ENCODE measurements at places on chromosomes 2 and 18. TPM values are rescaled to one million over a fixed set of nuclear protein-coding genes. Genes with fewer than 3 reads are reported as not detected.

- DNase-seq: peak; percentile 66
Observed at GRCh38 chr2:108621087-108621559, 86.9 kb downstream of the LIMS1 start.

The ANKRD44 gene
- 243 TPM for total RNA-seq

DNA sequence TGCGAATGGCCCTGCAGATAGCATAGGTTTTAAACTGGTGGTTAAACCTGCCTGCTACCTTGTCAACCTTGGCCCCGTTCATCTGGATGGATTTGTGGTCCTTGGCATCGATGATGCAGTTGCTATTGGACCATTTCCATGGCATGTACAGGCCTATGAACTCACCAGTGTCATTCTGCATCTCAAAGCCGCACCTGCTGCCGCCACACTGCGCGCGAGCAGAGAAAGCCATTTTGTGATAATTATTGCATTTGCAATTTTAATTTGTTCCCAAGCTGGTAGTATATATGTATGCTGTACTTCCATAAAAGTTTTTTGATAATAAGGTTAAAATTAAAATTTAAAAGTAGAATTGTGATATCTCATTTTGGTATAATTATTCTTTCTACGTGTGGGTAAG, 94.8 kb upstream of the UXS1 start:
- no peak for DNase-seq

GRCh38 chr2:168526641-168527040, 70.6 kb downstream of the CERS6 start:
- no peak for DNase-seq

The NEB gene
- total RNA-seq: 1.2 TPM

GRCh38 chr2:82795446-82795845, 1663.6 kb downstream of the SUCLG1 start:
- DNase-seq: no peak

DNA sequence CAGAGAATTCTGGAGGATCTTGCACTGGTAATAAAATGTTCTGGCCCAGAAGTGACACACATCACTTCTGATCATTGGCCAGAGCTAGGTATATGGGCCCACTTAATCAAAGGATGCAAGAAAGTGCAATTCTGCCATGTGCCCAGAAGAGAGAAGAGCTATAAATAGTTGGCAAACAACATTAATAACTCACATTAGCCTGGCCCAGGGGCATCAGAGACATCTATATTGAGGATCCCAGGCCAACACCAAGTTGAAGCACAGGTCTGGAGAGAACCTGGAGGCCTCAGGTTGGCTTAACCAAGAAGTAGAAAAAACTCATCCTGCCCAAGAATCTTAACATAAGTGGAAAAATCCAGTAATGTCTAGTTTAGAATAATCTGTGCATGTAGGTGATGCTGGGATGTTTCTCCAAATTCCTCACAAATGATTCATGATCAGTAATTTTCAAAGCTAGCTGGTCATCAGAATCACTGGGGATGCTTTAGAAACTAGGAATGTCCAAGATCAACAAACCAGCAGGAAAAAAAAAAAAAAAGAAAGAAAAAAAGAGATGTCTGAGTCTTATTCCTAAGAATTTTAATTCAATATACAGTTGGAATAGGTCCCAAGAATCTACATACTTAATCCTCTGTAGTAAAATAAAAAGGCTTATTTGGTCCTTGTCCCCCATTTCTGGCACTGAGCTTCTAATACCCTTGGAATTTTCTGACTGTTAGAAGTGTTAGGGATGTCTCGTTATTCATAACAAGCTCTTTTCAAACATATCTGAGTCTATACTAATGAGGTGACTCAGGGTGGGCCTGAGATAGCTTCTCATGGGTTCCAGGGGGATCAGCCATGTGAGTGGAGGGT, 35.0 kb upstream of the EVA1A start:
- no peak for DNase-seq

Measured in activated naive CD8-positive, alpha-beta T cell treated with anti-CD3 and anti-CD28 coated beads, Interleukin-2, amount 10 ng/mL, durations not matched to agents 7 days and 5 days (primary cell).